CD4-positive, alpha-beta T cell treated with Interleukin-17A for 1 hour (primary cell): ENCODE measurements at places on chromosomes 1 and 21.

- DNase-seq: no peak
Measured at GRCh38 chr1:32521165-32521564, 18.1 kb upstream of the ZBTB8A start.

GRCh38 chr1:155695072-155695471 lies 6.2 kb downstream of the DAP3 start:
- DNase-seq: no peak

DNA sequence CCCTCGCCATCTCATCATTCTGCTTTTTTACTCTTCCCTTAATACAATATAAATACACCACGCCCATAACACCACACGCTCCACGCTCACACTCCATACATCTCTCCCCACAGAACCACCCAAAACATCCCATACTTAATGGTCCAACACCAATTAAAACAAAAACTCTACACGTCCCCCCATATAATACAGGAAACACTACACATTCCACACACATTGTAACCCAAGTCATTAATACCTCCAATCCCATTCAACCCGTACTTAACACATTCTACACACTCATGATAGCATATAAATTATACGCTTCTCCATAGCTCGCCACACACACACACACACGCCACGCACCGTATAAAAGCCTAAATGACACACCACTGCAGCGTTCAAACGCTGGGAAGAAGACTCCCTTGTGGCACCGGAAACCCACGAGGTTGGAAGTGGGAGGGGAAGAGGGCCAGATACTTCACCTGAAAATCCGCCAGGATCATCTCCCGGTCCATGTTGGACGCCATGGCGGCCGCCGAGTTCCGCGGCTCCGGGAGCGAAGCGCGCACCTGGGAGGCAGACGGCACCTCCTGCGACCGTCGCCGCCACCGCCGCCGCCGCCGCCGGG lies 659 bp downstream of the FAF1 start:
- peak; percentile 53 for DNase-seq

DNA sequence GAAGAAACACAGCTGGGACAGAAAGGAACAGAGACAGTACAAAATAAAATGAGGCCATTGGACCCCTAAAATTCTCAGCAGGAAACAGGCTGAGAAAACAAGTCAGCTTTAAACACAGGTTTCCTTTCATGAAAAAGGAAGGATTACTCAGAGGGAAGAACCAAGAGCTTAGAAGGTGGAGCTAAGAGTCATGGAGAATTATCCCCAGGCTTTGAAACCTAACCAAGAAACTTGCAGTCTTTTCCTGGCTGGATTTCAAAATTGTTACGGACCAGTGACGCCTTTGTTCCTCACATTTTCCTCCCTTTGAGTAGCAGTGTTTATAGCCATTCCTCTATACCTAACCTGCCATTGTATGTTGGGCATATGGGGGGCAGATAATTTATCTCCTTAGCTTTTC lies 8.8 kb downstream of the HMGB4 start:
- no peak for DNase-seq

- DNase-seq: no peak
Measured at GRCh38 chr21:43631411-43632107, 27.7 kb downstream of the HSF2BP start.

- no peak for DNase-seq
Measured at GRCh38 chr1:244642526-244642925, 10.4 kb upstream of the DESI2 start.

GRCh38 chr1:2448098-2448445 lies 28.0 kb upstream of the PLCH2 start:
- no peak for DNase-seq

- no peak for DNase-seq
Measured at GRCh38 chr1:54096227-54096876, 42.9 kb downstream of the TCEANC2 start.

DNA sequence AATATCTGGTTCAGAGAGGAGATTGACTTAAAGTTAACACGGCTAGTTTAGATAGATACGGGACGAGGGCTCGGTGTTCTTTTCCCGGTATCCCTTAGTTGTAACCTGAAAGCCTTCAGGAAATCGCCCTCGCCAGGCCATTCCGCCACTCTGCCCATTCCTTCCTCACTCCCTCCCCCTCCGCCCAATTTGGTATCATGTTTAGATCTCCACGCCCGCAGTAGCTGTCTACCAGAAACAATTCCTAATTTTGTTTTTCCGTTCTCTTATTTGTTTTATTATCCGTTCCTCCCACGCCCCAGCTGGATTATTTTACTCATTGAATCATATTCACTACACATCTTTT lies 685 bp upstream of the VAMP4 start:
- DNase-seq: no peak

DNA sequence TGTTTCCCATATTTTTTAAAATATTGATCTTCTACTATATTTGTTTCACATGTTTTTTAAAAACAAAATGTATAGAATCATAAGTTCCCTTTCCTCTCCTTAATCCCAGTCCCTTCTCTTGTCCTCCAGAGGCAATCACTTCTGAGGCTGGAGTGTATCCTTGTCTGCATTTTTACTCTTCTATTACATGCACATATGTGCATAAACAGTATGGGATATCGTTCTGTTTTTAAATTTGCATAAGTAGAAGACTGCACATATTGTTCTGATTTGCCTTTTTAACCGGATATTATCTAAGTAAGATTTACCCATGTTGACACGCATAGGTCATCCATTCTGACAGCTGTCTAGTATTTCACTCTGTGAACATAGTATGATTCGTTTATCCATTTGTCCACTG lies 142.0 kb downstream of the TRABD2B start:
- DNase-seq: no peak

- DNase-seq: peak; percentile 39
Measured at GRCh38 chr21:29077651-29078090, 4.2 kb upstream of the CCT8 start.

DNA sequence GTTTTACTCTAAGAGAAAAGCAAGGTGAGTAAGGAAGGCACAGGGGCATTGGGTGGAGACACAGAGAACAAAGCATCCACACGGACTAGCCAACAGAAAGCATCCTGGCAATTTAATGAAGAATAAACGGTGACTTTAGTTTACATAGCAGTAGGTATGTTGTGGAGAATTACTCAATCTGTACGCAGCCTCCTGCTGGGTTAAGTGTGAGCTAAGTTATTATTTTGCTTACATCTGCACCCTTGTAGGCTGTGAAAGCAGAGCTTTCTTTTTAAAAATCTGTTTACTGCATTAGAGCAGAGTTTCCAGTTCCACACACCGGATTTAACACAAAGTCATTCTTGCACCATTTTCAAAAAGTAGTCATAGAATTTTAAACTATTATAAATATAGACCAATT lies 144.5 kb downstream of the AKT3 start:
- no peak for DNase-seq

DNA sequence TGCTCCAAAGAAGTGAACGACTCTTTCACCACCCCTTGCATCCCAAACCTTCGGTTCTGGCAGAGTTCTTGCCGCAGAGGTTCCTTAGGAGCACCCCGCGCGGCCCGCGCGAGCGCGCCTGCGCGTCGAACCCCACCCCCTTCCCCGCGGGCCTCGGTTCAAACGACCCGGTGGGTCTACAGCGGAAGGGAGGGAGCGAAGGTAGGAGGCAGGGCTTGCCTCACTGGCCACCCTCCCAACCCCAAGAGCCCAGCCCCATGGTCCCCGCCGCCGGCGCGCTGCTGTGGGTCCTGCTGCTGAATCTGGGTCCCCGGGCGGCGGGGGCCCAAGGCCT lies at the start of gene C1orf56:
Gene C1orf56 (plus strand): TSS at position 161 of the 334 bp plus-strand sequence. CDS start 97 bp downstream, at position 258.
- peak; percentile 69 for DNase-seq

DNA sequence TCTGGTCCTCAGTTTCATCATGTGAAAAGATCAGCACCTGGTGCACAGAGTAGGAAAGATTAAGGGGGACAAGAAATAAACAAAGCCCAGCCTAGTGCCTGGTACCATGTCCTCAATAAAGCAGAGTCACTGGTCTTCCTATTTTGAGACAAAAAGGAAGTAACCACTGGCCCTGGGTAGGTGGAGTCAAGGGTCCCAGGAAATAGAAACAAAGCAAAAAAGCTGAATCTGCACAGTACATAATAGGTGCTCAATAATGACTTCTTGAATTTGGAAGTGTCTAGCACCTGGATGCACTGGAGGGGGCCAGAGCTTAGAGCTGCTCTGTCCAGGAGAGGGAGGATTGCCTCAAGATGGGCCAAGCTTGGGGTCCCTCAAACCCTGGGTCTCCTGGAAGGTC lies 1.9 kb upstream of the EPHB2 start:
- no peak for DNase-seq

DNA sequence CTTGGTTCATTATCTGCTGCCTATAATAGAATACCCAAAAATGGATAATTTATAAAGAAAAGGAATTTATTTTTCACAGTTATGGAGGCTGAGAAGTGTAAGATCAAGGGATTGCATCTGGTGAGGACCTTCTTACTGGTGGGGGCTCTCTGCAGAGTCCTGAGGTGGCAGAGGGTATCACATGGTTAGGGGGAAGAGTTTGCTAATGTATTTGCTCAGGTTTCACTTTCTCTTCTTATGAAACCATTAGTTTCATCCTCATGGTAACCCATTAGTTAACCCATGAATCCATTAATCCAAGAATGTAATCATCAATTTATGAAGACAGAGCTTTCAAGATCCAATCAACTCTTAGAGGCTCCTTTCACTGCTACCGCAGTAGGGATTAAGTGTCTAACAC lies 120.6 kb downstream of the DNM3 start:
- DNase-seq: no peak

DNA sequence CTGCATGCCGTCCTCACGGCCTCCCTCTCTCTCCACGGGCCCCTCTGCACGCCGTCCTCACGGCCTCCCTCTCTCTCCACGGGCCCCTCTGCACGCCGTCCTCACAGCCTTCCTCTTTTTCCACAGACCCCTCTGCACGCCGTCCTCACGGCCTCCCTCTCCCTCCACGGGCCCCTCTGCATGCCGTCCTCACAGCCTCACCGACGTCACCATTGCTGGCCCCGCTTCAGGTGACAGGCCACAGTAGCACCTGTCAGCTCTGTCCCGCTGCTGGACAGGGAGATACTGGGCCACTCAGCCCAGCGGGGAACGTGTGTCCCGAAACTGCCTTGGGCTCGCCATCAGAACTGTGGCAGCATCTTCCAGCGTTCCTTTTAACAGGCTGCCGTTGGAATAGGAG lies 82.8 kb upstream of the COL6A1 start:
- no peak for DNase-seq

- no peak for DNase-seq
Measured at GRCh38 chr1:233127157-233127556, 168.4 kb downstream of the PCNX2 start.

- peak; percentile 15 for DNase-seq
Measured at GRCh38 chr1:37323486-37324377, 150.6 kb upstream of the ZC3H12A start.

DNA sequence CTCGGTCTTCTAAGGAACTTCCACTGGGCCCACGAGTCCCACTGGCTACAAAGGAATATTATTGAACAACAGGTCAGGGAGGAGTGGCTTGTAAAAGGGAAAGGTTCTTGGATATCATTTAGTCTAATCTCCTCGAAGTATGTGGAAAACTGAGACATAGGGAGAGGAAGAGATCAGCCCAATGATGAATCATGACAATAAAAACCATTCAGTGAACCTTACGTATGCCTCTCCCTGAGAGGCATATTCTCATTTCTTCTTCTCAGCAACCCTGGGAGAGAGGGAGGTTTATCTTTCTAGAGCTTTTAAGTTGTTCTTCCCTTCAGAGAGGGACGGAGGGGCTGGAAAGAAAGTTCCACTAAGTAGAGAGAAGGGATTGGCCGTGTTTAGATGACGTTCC lies 5.3 kb upstream of the MOB3C start:
- DNase-seq: no peak

GRCh38 chr1:65623895-65624294 lies 168.8 kb upstream of the PDE4B start:
- DNase-seq: no peak

DNA sequence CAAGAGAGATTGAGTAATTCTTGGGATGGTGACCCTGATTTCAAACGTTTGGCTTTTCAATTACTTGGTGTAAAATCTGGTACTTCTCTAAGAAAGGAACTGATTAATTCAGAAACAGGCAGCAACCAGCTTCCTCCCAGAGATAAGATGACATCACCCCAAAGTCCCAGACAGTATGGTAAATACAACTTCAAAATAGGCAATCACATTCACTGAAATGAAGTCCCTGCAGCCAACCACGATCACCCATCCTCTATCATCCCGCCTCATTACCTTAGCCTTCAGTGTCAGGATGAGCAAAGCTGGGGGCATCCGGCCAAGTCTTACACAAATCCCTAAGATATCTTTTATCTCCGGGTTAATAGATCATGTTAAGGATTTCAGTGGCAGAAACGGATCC lies 26.4 kb upstream of the RUNX1 start:
- DNase-seq: no peak

DNA sequence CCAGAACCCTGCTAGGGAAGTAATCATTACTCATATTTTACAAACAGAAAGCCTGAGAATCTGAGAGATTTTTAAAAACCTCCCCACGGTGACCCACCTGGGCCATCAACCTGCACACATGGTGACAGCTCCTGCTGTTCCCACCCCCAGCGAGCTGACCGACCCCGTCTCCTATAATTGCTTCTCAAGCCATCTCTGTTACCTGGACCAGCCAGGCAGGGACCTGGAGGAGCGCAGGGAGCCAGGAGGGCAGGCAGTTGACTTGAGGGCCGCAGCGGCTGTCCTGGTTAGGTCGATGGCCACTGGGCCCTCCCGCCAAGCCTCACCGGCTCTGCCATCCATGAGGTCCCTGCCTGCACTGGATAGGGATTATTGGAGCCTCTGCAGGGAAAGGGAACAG lies 7.7 kb downstream of the TFF2 start:
- DNase-seq: no peak

DNA sequence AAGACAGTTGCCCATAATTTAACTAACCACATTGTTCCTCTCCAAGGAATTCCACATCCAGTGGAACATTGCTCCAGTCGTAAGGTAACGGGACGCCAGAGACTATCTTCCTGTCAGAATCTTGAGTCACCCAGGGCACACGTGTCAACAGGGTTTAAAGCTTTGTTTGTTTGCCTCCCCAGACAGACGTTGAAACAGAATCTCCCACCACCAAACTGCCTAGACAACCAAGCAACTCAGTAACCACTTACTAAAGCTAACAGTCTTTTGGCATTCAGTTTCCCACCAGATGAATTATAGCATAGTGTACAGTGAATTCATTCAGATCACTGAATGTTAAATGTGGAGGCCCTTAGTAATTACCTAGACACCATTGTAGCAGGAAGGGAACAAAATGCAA lies 439.5 kb downstream of the PLPP3 start:
- no peak for DNase-seq

GRCh38 chr1:202107801-202108731 lies 14.7 kb upstream of the GPR37L1 start:
- DNase-seq: no peak

- no peak for DNase-seq
Measured at GRCh38 chr21:43613755-43614638, 45.3 kb downstream of the HSF2BP start.

DNA sequence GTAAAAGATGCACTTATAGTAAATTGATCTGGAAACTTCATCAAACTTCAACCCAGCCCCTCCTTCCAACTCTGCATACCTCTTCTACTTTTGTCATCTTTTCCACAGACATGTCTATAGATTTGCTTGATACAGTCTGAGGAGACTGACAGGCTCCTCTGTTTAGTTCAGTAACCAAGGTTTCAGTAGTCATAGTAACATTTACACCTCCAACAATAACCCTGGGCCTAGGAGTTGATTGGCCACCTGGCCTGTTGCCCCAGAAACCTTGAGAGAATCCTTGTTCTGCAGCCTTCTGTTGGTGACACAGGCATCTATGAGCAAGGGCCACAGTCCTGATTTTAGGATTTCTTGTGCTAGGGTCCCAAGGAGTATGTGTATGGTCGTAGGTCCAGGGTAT lies at the start of gene CFAP141:
Gene CFAP141 (minus strand): TSS at position 138 of the 400 bp plus-strand sequence. CDS start 26 bp downstream, at position 112.
- DNase-seq: peak; percentile 27
